ENCODE measurements at places on chromosomes 4 and X. TPM values are rescaled to one million over a fixed set of nuclear protein-coding genes. Genes with fewer than 3 reads are reported as not detected.

HTN3 gene
- total RNA-seq = not detected

EGF gene
- total RNA-seq = 15.6 TPM

ARR3 gene
- not detected for total RNA-seq

SULT1E1 gene
- total RNA-seq = not detected

STPG2 gene
- not detected for total RNA-seq

AKAP14 gene
- not detected for total RNA-seq

AR gene
- 9.7 TPM for total RNA-seq

EFHC2 gene
- not detected for total RNA-seq

SYP gene
- total RNA-seq = 0.92 TPM

MEPE gene
- not detected for total RNA-seq

CTAG2 gene
- total RNA-seq = not detected

CXCL11 gene
- not detected for total RNA-seq

HDX gene
- 8.7 TPM for total RNA-seq

ASMT gene
- total RNA-seq = not detected

FGF2 gene
- 51.4 TPM for total RNA-seq

HSFX3 gene
- not detected for total RNA-seq

FGD1 gene
- 8.7 TPM for total RNA-seq

CXCL3 gene
- total RNA-seq = 11.1 TPM

PSAPL1 gene
- not detected for total RNA-seq

AMTN gene
- not detected for total RNA-seq

ZIC3 gene
- not detected for total RNA-seq

GNRHR gene
- total RNA-seq = not detected

PDE6B gene
- not detected for total RNA-seq

MAP7D3 gene
- total RNA-seq = 23.1 TPM

HMGN5 gene
- total RNA-seq = 5.1 TPM

GALNT7 gene
- 21.6 TPM for total RNA-seq

NLGN3 gene
- 0.69 TPM for total RNA-seq

TSPAN7 gene
- 77.5 TPM for total RNA-seq

SH3BGRL gene
- 77.1 TPM for total RNA-seq

FGFR3 gene
- total RNA-seq = 0.62 TPM

ARL9 gene
- not detected for total RNA-seq

PRRG1 gene
- 23.1 TPM for total RNA-seq

TREX2 gene
- 1.1 TPM for total RNA-seq

LDOC1 gene
- 14.2 TPM for total RNA-seq

GPR119 gene
- total RNA-seq = not detected

SLC6A14 gene
- not detected for total RNA-seq

COX18 gene
- 22.2 TPM for total RNA-seq

NXF2 gene
- total RNA-seq = not detected

CYTL1 gene
- not detected for total RNA-seq

MAGEB1 gene
- total RNA-seq = not detected

FSTL5 gene
- total RNA-seq = not detected

SPANXC gene
- total RNA-seq = not detected

COL4A6 gene
- 157 TPM for total RNA-seq

AFM gene
- not detected for total RNA-seq

TSPAN6 gene
- 35.3 TPM for total RNA-seq

SMIM20 gene
- total RNA-seq = 74.5 TPM

ATP8A1 gene
- total RNA-seq = 7.9 TPM

Measured in NCI-H460 (cell line).